Stimulated activated CD8-positive, alpha-beta memory T cell treated with anti-CD3 and anti-CD28 coated beads, Interleukin-4, amount 100 ng/mL, for 4 hours (primary cell): ENCODE measurements at places on chromosomes 7 and 10.

DNA sequence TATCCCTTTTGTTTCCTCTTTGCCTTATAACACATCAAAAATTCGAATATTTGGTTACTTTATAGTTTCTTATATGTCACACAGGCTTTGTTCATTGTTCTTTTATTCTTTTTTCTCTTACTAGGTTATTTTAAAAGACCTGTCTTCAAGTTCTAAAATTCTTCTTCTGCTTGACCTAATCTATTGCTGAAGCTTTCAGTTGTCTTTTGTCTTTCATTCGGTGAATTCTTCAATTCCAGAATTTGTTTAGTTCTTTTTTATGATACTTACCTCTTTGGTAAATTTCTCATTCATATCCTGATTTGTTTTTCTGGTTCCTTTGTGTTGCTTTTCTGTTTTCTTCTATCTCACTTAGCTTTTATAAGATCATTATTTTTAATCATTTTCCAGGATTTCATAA, 188.4 kb downstream of the ZEB1 start:
- DNase-seq, result no peak

DNA sequence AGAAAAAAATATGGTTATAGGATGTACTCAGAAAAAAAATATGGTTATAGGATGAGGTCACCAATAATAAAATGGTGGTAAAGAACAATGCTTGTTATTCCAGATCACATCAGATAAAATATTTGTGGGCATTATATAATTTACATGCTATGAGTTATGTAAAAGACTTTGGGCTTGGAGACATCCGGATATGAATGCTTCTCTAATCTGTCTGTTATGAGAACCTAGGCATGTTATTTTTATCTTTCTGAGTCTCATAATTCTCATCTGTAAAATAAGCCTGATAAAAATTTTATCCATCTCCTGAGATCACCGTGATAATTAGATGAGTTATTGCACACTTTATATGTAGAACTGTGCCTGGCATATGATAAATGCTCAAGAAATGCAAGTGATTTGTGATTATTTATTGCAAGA, 37.8 kb downstream of the DKK1 start:
- DNase-seq, result no peak

DNA sequence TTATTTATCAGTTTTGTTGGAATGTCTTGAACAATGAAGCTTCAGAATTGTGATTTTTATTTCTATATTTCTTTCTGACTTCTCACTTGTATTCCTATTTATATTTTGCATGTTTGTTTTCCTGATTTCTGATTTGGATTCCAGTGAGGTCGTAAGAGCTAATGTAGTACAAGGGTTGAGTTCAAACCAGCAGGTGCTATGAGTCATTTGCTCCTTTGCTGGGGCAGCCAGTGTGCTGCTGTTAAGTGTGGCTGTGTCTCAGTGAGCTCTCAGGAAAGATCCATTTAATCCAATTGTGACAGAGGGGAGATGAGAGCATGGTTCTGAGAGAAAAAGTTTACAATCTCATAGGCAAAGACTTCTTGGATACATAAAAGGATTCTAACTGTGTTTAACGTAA, 48.6 kb downstream of the MCU start:
- DNase-seq, result no peak

- DNase-seq, result no peak
Measured at GRCh38 chr10:103660364-103661197, 167.1 kb downstream of the NEURL1 start.

- no peak for DNase-seq
Measured at GRCh38 chr10:53840653-53841052, 960.4 kb downstream of the PCDH15 start.

DNA sequence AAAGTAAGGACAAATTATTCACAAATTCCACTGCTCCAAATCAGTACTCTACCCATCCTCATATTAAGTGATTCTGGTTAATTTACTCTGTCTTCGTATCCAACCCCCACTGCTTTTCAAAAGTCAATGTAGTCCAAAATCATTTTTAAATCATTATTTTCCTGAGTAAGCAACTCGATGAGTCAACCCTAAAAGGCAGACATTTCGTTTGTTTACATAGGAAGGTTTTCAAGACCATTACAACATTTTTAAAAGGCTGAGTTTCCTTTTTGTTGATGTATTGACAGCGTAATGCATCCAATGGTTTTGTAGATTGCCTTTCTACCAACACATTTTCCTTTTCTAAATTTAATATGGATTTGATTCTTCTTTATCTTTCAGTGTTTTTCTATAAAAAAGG, 523.0 kb upstream of the ANKRD30A start:
- DNase-seq, result no peak

DNA sequence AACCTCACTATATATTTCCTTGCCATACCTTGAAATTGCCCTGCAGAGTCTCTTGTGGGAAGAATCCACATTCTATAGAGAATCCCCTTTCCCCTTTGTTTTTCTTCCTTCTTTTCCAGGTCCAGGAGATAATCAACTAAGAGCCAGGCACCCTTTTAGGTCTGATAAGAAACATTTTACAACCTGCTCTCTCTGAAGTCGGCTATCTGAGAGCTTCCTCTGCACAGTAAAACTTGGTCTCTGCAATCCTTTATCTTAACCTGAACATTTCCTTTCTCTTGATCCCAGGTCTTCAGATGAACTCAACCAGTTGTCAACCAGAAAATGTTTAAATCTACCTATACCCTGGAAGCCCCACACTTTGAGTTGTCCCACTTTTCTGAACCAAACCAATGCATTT, 19.5 kb upstream of the PTER start:
- DNase-seq, result no peak

- DNase-seq, result no peak
Measured at GRCh38 chr10:97481071-97481470, 17.2 kb downstream of the MMS19 start.

- no peak for DNase-seq
Measured at GRCh38 chr10:70927189-70927943, 39.0 kb upstream of the PCBD1 start.

DNA sequence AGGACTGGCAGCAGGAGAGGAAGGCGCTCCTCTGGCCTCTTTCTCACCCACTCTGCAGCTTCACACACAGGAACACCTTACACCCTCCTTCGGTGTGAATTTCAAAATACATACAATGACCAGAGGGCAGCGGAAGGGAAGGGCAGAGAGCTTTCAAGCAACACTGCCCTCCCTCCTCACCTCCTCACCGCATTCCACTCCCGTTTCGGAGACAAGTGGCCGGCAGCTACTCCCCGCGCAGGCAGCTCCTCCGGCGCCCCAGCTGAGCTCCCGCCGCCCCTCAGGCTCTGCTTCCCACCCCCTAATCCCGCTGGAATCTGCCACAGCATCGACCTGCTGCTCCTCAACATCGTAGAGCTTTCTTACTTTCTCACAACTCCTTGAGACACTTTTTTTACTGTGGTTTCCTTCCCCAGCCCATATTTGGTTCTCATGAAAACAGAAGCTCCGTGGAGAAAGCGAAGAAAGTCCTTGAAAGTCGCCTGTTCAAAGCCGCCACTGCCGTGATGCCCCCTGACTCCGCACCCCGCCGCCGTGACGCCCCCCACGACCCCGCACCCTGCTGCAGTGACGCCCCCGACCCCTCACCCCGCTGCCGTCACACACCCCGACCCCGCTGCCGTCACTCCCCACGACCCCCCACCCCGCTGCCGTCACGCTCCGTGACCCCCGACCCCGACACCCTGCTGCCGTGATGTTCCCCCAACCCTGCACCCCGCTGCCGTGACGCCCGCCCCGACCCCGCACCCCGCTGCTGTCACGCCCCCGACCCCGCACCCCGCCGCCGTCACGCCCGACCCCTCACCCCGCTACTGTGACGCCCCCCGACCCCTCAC, 14.6 kb upstream of the GPER1 start:
- DNase-seq, result no peak

DNA sequence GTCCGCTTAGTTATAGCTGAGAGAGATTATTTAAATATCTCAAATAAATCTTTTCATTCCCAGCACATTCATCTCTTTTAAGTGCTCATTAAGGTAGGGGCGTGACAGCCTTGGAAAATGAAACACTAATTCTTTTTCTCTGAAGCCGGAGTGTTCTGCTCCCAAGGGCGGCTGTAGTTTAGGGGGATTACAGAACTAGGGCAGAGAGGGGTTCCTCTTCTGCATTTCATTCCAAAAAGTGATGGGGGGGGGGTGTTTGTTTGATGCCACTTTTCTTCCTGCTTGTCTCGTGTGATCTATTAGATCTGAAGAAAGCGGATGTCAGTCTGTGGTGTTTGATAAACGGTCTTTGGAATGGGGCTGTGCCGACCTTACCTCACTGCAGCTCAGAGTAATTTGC, 506.5 kb upstream of the MGMT start:
- no peak for DNase-seq

GRCh38 chr7:39609935-39610263, 13.5 kb upstream of the RALA start:
- no peak for DNase-seq

DNA sequence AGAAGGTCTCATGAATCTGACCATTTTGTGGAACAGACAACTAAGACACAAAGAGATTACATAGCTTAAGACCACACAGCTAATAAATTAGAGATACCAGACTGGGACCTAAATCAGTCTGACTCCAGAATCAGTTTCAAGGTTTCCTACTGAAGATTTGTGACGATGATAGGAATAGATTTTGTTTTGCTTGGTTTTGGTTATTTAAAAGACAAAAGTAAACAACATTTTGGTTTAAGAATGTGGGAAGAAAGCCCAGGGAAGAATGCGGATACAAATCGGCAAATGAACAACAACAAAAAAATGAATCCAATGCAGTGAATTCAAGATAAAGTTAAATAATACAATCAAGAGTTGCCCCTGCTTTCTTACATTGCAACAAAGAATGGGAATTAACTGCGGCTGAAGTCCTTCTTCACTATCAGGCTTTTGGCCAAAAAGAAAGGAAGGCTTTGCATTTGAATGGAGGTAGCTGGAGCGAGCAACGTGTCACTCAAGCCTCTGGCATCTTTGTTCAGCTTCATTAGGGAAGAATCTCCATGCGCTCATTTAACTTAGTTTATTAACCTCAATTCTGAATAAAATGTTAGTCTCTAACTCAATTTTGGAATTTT, 210.8 kb downstream of the ADAM12 start:
- no peak for DNase-seq

- DNase-seq, result no peak
Measured at GRCh38 chr10:77653210-77653609, 15.6 kb upstream of the KCNMA1 start.

DNA sequence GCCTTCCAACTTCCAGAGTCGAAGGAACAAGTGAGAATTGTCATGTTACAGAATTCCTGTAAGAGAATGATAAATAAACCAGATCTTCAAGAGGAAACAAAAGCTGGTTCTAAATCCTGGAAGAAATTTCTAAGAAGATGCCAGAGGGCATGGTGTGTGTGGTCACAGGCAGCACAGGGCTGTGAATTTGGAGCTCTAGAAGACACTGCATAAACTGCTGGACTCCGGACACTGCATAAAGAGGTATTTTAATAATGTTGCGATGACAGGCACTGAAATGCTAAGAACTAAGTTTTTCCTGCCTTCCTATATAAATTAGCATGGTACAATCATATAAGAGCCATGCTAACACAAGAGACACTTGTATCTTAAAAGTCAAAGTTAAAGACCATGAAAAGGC, 86.0 kb downstream of the LARP4B start:
- no peak for DNase-seq

DNA sequence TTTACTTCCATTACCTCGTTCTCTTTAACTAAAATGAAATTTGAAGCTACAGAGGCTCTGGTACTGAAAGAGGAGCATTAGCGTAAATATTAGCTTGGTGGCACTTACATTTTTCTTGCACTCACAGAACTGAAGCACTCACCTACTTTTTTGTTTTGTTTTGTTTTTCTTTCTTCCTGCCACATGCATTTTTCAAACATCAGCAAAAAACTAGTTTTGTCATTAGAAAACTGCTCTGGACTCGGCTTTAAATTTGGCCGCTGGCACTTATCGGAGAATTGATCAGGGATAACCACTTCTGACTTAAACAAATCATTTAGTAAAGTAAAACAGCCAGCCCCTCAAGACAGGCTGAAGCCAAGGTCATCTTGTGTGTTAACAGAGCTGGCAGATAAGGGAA, 216.3 kb downstream of the SFMBT2 start:
- DNase-seq, result no peak

DNA sequence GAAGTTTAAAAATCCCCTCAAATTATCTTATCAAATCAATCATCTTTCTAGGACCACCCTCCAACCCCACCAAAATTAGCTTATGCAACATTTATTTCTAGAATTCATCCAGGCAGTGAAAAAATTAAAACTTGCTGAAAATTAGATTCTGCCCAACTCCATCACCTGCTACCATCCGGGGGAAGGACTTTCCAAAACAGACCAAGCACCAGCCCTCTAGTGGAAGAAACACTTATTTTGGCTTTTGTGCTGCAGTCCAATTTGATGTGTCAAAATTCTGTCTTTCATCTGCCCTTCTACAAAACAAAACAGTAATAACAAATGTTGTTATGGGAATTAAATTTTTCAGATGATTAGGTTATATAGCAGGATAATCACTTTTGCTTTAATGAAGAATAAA, 35.1 kb downstream of the GCC1 start:
- DNase-seq, result no peak

- DNase-seq, result no peak
Measured at GRCh38 chr7:80060218-80060806, 74.3 kb upstream of the GNAI1 start.

DNA sequence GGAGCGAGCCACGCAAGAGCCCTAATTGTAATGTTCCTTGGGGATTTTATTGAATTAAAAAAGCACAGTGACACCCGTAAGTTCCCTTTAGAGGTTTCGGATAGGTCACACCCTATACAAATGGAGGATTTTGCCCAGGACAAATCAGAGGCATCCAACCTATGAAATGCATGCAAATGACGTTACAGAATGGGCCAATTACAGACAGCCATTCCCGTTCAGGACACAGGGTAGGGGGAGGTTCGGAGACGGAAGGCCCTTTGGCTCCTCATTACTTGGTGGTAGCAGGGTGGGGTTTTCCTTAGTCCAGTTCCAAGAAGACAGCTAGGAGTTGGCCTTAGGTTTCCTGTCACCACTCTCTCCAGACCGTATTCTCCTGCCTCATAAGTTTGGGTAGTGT, 754.1 kb downstream of the IPMK start:
- no peak for DNase-seq

DNA sequence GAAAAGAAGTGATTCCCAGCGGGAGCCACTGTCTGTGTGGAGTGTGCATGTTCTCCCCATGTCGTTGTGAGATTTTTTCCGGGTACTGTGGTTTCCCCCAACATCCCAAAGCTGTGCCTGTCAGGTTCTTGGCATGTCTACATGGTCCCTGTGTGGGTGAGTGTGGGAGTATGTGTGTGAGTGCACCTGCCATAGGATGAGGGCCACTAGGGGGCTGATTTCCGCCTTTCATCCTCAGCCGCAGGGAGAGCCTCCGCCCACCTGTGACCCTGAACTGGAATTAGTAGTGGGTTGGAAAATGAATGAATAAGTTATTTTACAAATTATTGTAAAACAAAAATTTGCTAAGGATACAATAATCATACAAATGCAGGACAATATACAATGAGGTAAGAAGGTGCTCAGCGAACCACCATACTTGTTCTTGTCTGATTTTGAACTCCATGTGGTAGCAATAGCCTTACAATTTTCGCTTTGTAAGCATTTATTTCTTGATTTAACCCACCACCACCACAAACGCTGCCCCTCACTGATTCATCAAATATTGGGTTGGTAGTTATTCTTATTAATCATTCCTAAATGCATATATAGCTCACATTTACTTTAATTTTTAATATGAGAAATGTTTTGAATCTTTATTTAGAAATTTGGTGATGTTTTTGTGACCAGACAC, 641.2 kb upstream of the VSTM2A start:
- no peak for DNase-seq

- DNase-seq, result no peak
Measured at GRCh38 chr7:51121036-51121790, 195.4 kb downstream of the COBL start.
